Stimulated activated CD4-positive, alpha-beta T cell treated with anti-CD3 and anti-CD28 coated beads, Interleukin-1b, Interleukin-23, amount 100 ng/mL, for 48 hours (primary cell): ENCODE measurements at places on chromosomes 5 and 9.

GRCh38 chr9:134962973-134963364 is 45.3 kb upstream of the FCN1 start:
- no peak for DNase-seq

GRCh38 chr9:128082151-128082550 is 14.1 kb downstream of the SLC25A25 start:
- no peak for DNase-seq

GRCh38 chr9:70789086-70789485 is 332.3 kb downstream of the TRPM3 start:
- DNase-seq, result no peak

GRCh38 chr9:35569206-35569605 is 35.9 kb upstream of the TESK1 start:
- DNase-seq, result no peak

GRCh38 chr9:88974641-88975040 is 16.6 kb upstream of the S1PR3 start:
- no peak for DNase-seq

DNA sequence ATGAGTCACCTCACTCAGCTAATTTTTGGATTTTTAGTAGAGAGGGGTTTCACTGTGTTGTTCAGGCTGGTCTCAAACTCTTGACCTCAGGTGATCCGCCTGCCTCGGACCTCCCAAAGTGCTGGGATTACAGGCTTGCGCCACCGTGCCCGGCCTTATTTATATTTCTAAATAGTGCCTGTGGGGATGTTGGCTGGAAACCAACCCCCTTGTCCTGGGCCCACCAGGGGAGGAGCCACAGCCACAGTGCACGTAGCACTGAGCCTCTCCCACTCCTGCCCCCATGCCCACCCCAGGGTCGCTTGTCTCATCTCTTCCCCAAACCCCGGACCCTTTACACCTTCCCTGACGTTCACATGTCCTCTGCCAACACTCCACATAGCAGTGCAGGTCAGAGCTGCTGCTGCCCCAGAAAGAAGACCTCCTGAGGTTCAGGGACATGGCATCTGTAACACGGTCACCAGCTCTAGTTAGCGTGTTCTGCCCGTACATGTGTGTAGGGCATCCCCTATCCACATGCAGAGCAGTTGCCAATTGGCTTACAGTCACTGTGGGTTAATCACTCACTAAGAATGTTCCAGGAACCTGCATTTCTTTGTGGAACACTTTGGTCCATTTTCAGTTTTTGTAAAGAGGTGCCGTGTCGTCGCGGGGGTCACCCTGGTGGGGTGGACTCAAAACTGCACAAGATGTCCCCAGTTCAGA is 10.2 kb upstream of the MRPS2 start:
- DNase-seq, result no peak

- DNase-seq, result no peak
Measured at GRCh38 chr5:64678374-64678773, 11.9 kb upstream of the SHISAL2B start.

DNA sequence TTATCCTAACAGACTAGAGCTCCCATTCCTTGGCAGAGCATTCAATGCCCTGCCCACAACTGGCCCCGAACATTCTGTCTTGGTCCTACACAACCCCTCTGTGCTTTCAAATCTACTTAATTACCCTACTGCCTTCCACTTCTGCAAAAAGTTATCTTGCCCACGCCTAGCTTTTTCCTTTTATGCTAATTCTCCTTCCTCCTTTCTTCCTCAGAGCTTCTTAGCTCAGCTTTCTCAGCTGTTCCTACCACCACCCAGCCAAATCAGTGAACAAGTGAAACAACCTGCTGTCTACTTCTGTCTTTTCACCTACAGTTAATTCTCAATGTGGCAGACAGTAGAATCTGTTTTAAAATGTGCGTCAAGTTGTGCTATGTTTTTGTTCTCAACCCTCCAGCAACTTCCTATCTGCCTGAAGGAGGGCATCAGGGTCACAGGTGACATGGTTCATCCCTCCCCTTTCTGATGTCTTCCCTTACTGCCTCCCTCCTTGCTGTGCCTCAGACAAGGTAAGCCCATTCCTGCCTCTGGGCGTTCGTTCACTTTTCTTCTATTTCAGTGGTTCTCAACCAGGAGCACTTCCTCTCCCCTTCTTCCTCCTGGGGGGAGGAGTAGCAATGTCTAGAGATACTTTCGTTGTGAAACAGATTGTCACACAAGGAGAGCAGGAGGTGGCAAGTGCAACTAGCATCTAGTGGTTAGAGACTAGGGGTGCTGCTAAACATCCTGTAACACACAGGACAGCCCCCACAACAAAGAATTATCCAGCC is 1.3 kb upstream of the REEP5 start:
- peak; percentile 24 for DNase-seq

- DNase-seq, result no peak
Measured at GRCh38 chr5:122844136-122844909, 1.1 kb upstream of the SNX24 start.

DNA sequence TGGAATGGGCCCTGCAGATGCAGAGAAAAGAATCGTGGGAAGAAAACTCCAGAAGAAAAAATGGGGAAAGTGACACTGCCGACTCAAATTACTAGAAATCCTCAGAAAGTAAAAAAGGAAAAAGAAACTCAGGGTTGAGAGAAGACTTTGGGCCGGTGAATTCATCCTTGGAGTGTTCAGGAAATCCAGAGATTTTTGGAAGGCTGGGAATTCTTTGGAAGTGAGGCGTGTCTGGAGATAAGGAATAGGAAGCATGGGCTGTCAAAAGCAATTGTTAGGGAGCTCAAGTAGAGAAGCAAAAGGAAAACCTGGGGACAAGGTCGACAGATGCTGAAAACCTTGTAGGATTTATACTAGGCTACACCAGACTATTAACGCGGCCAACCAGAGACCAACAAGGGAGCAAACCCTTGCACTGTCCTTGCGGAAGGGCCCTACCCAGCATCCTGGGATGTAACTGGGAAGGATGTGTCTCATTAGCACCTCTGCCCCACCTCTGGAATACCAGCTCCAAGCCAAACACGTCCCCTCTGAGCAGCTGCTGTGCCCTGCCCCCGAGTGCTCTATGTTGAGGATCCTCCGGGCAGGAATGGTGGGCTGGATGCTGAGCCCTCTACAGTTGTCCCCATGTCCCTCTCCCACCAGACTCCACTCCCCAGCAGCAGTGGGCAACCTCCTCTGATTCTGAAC is 11.6 kb downstream of the DAB2IP start:
- no peak for DNase-seq

GRCh38 chr5:180208435-180209081 is 453 bp downstream of the RASGEF1C start:
- no peak for DNase-seq

DNA sequence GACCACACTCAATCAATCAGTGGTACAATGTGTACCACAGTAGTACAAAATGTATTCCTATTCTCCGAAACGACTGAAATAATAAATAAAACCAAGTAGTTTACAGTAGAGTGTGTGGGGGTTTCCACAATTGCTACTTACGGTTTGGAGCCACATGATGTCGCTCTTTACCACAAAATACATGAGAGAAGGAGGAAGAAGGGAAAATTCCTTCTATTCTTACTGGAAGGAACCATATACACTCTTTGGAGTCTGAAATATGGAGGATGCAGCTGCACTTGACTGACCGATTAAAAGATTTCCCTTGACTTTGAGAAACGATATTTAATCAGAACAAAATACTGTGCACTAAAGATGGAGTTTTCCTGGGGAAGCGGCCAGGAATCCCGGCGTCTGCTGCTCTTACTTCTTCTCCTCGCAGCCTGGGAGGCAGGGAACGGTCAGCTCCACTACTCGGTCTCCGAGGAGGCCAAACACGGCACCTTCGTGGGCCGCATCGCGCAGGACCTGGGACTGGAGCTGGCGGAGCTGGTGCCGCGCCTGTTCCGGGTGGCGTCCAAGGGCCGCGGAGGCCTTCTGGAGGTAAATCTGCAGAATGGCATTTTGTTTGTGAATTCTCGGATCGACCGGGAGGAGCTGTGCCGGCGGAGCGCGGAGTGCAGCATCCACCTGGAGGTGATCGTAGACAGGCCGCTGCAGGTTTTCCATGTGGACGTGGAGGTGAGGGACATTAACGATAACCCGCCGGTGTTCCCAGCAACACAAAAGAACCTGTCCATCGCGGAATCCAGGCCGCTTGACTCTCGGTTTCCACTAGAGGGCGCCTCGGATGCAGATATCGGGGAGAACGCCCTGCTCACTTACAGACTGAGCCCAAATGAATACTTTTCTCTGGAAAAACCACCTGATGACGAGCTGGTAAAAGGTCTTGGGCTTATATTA is at the start of gene PCDHA4:
Gene PCDHA4, plus strand, starts transcription at position 235 of the 942 bp plus-strand sequence.
- DNase-seq, result no peak

DNA sequence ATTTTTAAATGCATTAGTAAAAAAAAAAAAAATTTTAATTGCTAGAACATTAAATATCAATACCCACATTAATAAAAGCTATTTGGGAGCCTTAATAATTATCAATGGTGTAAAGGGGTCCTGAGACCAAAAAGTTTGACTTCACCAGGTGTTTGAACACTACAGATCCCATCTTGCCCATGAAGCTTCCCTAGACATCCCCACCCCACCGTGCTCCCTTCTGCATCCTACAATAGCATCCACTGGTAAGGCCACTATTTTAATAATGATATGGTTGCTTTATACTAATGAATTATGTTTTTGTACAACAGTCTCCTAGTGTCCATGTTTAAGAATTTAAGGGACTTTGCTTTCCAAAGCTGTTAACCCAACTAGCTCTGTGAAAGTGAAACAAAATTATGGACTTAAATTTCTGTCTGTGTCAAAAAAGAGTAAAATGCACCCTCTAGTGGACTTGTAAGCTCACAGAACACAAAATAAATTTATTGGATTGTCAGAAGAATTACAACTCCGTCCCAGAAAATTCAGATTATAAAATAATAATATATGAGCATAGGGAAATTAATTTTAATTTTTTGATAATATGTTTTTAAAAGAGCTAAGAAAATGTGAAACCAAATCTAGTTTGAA is 76.0 kb downstream of the ARL15 start:
- no peak for DNase-seq

DNA sequence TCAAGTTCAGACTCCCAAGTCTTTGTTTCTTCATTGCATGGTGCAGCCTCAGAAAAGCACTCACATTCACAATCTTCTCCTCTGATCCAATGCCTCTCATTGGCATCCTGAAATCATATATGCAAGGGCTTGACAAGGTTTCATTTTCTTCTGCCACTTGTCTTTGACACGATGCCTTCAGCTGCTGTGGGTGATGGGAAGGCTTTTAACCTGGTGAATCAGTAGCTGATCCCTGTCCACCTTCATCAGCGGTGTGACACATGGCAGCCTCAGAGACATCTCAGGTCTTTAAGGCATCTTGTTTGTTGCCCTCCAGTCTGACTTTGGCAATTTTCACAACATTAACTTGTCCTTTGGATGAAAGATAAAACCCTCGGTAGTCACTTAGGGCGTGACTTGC is 147.2 kb downstream of the PRELID2 start:
- DNase-seq, result no peak

DNA sequence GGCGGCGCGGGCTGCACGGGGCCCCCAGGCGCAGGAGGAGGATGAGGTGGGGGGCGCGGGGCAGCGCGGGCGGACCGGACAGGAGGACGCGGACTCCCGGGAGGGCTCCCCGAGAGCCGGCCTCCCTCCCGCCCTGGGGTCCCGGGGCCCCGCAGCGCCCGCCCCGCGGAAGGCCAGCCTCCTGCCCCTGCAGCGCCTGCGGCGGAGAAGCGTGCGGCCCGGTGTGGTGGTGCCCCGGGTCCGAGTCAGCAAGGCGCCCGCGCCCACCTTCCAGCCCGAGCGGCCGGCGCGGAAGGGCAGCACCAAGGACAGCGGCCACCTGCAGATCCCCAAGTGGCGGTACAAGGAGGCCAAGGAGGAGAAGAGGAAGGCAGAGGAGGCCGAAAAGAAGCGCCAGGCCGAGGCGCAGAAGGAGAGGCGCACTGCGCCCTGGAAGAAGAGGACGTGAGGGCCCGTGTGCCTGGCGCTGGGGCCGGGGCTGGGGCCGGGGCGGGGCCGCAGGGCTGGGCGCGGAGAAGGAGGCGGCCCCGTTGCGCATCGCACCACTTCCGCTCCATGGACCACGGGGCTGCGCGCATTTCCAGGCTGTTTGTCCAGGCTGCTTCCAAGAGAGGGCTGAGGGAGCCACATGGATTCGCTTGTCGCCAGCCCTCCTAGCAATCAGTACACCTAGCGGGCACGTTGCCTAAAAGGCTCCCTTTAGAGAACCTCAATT is 86.0 kb downstream of the ANKRD33B start:
- no peak for DNase-seq

DNA sequence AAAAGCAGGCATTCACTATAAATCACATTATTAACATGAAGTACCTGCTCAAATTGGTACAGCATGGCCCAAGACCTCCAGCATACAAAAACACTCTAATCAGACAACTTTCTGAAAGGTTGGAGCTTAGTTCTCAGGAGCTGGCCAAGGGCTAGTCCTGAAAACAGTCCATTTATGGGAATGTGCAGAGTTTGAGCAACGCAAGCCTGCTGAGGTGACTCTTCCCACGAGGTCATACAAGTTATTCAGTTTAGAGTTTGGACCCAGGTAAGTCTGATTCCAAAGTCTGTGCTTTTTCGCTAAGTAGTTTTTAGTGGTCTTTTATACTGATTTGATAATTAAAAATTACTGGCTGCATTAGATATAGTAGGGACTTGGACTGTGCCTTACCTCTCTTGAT is 52.6 kb downstream of the AP3S1 start:
- no peak for DNase-seq

GRCh38 chr5:80172067-80172695 is 83.7 kb downstream of the SERINC5 start:
- DNase-seq, result no peak

DNA sequence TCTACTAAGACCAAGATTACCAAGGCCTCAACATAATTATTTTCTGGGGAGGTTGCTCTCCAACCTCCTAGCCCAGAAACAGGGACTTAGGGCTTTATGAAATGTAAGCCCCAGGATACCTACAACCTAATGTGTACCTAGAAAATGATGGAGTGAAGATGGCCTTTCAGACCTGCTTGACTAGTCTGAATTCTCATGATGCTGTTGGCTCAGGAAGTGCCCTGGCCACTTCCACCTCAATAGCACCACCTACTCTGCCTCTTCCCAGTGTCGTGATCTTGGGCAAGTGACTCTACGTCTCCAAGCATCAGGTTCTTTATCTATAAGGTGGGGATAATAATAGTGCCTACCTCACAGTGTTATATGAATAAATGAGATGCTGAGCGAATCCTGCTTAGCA is 57.9 kb upstream of the GARNL3 start:
- DNase-seq, result no peak
